GM04504 (cell line): ENCODE measurements at places on chromosomes 1 and 21.

DNA sequence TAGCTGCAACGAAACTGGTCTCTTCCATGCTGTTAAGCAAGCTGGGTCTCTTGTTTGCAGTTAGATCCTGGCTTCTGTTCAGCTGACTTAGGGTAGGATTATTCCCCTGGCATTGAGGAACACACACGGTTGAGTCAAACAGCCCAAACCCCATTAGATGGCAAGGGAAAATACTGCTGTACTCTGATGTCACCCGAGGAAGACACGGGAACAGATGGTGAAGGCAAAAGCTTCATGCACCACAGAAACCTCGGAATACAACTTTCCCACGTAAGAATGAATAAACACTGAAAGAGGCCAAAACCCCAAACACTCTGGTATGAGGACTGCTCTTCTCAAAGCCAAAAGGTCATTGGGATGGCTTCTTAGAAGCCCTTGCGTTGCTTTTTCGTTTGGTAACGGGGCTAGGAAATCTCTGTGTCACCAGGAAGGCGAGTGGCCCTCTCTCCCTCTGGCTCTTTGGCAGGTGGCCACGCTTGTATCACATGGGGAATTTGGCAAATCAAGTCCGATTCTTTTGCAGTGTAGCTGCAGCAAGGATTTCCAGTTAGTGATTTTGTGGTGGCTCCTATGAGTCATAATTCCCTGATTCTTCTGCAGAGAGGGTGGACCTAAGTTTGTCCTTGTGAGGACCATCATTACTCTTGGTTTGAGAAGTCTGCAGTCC is 16.7 kb upstream of the LYST start:
- peak; percentile 98 for DNase-seq

DNA sequence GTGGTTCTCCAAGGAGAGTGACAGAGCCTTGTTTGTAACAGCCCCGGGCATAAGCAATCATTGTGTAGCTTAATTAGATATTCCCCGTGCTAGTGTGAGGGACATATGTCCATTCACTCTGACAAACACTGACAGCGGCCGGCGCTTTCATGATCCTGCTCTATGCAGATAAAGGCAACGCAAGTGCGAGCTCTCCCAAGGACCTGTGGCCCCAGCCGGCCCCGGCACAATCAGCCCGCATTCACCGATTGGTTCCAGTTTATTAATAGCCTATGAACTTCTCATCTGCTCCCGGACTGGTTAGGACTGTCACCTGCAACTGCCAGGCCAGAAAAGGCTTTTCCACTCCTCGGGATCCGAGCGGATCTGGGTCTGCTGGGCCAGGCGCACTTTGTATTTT is 18.0 kb upstream of the OLIG1 start:
- no peak for DNase-seq

DNA sequence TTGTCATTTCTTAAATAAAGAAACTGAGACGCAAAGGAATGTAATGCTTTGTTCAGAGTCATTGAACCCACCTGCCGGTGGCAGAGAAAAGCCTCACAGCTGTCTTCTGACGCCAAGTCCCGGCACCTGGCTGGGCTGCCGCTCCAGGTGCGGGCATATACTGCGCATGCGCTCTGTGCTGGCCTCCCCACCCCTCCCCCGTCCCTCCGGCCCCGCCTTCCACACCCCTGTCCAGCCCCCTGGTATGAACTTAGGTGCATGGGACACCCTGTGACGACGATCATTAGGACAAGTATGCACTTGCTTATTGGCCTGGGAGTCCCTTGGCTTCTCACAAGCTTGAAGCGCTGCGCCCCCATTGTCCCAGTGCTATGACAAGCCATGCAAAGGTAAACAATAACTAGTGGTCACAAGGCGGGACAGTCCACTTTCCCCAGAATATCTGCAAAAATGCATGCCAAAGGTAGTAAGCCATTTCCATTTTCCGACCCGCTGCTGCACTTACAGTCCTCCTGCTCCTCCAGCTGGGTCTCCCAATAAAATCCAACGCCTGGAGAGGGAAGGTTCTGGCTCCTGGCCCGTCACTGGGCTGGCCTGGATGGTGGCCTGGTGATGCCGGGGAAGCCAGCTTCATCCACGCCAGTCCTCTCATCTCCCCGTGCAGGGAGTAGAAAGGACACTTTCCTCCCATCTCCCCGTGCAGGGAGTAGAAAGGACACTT is 100.4 kb downstream of the PSMG1 start:
- no peak for DNase-seq

GRCh38 chr1:223031733-223032601 is 111.1 kb downstream of the TLR5 start:
- DNase-seq = peak; percentile 47

- DNase-seq = no peak
These were observed 6.0 kb upstream of the NLRP3 start for GRCh38 chr1:247409869-247410544.

DNA sequence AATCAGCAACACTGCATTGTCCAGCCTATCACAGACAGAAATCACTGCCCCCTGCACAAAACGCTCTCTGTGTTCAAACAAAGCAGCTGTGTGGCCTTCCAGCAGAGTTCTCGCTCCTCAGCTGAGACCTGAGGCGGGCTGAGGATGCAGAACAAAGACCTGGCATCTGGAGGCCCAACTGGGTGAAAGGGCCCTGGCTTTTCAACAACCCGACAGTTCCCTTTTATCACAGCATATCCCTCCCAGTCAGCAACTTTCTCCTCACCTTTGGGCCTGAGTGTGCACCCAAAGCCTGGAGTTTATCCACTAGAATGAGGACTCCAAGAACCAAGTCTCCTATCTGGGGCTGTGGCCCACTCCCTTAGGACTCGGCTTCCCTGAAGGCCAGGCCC is 42.6 kb upstream of the A3GALT2 start:
- no peak for DNase-seq
